ENCODE measurements at places on chromosomes 1 and 21. TPM values are rescaled to one million over a fixed set of nuclear protein-coding genes. Genes with fewer than 3 reads are reported as not detected.

- DNase-seq: no peak
Measured at GRCh38 chr21:24118738-24119459, 1488.4 kb downstream of the MRPL39 start.

- DNase-seq: no peak
Measured at GRCh38 chr1:2493691-2494322, 17.7 kb downstream of the PLCH2 start.

DNA sequence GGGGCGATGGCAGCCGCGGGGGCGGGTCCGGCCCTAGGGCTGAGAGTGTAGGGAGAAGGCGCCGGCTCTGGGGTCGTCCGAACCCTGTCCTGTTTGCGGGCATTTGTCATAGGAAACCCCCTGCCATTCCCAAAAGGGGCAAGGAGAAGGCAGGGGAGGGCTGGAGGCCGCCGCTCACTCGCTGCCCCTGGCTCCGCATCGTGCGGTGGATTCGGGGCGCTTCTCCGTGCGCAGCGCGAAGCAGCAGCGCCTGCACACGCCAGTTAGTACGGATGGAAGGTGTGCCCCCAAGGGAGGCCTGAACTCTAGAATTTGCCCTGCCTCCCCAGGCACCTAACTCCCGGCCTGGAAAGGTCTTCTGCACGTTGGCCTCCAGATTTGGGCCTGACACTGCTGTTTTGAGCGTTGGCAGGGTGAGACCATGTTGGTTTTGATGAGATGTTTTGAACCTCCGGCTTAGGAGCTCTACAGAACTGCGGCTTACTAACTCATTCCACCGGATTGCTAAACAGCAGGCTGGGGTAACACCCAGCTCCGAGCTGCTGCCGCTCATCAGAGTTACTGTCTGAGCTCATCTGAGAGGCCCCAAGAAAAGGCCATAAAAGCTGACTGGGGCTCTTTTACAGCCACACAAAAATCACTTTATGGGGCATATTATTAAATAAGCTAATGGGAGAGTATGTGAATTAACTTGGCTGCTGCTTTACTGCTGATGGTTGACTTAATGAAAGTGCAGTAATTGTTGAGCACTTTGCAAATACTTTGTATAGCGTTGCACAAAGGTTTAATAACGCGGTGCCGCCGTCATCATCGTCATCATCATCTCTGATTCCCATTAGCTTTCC is 987 bp downstream of the GPR137B start:
- DNase-seq: peak; percentile 76

GRCh38 chr1:227357171-227357926 is 39.1 kb upstream of the CDC42BPA start:
- DNase-seq: no peak

DNA sequence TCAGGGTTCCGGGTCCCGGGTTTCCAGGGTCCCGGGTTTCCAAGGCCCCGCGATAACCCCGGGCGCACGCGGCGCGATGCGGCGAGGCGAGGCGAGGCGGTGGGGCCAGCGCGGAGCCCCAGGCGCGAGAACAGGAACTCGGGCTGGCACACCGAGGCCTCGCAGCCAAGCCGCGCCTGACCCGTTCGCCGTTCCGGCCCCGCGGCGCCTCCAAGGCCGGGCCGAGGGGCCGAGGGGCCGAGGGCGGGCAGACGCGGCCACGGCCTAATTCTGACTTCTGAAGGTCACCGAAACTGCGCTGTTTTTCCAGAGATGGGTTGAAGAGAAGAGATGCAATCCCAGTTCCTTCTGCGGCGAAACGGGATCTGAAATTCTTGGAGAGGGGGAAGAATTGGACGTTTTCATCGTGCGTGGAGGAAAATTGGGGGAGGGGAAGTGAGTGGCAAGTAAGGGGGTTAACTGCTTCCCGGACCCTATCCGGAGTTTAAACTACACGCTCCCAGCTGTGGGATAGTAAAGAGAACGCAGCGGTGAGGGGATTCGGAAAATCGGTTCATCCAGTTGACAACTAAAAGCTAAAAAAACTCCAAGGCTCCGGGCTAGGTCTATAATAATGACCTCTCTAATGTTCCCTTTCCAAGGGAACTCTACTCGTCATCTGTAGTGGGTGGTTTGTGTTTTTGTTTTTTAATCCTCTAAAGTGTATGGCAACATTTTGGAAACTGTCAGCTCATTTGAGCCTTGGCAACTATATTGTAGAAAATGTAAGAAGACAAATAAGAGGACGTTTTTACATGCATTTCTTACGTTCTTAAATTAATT is 8.2 kb downstream of the TBX15 start:
- DNase-seq: no peak

DNA sequence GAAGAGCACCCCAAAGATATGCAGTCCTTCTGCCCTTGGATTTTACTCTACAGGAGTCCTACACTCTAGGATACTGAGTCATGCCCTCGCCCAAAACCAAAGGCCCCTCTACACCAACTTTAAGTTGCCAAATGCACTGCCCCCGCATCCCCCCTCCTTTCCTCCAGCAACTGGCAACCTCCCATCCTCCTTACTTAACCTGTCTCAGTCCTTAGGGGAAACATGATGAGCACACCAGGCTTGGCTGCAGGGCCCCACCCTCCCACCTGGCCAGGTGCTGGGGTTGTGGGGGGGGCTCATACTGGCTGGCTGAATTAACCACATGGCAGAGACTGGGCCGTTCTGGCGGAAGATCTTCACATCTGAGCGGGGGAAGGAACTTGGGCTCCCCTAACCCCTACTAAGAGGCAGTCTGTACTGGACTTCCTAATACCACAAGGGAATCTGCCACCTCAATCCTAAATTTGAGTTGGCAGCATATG is 1.2 kb downstream of the HDGF start:
- DNase-seq: peak; percentile 71

GRCh38 chr1:156889802-156890580 is 3.5 kb upstream of the PEAR1 start:
- peak; percentile 79 for DNase-seq

GRCh38 chr1:240474133-240474614 is 137.8 kb downstream of the GREM2 start:
- DNase-seq: no peak

DNA sequence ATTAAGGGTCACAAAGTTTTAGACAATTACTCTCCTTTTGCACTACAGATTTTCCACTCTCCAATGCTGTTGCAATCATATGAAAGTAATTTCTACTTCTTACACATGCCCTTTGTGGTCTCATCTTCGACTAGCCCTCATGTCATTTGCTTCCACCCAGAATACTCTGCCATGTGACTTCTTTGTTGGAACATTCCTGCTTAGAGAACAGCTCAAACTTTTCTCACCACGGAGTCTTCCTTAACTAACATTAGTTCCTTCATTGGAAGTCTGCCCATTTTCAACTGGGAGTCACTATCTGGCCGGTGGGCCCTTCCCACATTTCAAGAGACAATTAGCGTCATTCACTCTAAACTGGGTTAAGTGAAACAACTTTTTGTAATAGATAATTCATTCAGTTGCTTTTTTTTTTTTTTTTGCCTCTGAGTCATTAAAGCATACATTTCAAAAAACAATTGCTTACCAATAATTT is 142.6 kb upstream of the PALMD start:
- DNase-seq: no peak

DNA sequence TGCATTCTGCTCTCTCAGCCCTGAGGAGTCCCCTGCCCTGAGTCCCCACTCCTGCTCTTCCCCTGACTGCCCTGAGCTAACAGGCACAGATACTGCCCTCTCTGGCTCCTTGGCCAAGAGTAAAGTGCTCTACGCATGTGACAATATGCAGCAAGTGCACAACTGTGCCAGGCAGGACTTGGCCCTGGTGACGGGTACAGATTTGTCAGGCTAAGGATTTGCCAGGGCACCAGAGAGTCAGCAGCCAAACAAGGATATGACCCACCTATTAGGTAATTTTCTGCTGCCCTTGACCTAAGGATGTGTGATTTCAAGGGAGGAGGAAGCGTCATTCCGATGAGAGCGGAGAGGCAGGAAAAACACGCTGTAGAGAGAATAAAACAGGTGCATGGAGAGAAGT is 339.0 kb downstream of the PTPRU start:
- no peak for DNase-seq

DNA sequence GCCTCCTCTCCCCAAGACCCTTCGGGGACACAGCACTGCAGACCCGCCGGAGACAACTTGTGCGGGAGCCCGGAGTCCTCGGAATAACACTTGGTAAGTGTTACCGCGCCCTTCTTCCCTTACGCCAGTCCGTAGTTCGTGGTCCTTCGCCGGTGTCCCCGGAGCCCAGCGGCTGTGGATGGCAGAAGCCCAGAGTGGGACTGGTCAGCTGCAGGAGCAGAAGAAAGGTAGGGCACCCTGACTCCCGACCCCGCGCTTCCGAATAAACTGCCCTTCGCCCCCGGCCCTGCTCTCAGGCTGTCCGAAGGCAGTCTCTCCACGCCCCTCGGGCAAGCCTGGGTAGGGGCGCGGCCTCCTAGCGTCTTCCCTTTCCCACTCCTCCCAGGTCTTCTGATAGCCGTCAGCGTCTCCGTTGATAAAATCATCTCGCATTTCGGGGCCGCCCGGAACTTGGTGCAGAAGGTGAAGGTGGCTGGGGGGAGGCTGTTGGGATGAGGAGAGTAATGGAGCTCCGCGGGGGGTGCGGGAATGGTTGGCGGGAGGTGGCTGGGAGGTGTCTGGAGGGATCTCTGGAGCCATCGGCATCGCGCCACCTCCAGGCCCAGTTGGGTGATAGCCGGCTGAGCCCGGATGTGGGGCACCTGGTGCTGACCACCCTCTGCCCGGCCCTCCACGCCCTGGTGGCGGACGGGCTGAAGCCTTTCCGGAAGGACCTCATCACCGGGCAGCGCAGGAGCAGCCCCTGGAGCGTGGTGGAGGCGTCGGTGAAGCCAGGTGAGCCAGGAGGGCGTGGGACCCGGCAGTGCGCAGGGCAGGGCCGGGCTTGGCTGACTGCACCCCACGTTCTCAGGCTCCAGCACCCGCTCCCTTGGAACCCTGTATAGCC is 4.3 kb downstream of the RUSC1 start:
- DNase-seq: peak; percentile 47

DNA sequence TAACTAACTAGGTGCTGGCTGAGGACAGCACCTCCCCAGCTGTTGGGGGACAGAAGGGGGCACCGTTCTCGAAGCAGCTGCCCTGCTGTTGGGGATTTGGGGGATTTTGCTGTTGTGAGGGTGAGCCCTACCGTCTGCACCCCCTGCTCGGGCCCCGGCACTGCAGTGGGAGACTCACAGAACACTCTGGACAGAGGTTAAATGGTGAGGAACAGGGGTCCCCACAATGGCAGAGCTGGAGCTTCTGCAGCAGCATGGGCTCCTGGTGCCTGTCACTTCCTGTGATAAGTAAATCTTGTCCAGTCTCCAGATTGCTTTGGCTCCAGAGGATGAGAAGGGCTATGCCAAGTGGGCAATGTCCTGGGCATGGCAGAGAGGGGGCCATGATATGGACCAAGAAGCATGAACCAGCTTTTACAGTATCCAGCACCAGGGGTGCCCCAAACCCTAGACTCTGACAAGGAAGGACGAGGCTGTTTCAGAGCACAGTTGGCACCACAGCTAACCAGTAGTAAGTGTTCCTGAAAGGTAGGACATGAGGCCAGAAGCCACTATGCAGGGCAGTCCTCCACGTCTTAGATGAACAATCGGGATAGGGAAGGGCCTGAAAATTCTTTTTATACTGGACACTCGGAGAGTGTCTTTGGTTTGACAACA is 365.1 kb upstream of the VAMP3 start:
- no peak for DNase-seq

DNA sequence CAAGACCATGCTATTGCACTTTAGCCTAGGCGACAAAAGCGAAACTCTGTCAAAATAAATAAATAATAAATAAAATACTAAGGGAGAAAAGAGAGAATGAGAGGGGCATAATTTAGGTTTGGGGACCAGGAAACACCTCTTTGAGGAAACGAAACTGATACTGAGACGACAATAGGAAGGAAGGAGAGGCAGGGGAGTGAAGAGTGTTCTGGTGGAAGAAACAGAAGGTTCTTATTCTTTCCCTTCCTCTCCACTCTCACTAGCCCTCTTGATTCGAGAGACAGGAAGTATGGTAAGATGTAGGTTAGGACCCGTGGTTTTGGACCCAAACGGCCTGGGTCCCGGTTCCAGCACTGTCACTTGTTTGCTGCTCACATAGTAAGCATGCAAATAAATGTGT is 1.6 kb upstream of the NKAIN1 start:
- no peak for DNase-seq

DNA sequence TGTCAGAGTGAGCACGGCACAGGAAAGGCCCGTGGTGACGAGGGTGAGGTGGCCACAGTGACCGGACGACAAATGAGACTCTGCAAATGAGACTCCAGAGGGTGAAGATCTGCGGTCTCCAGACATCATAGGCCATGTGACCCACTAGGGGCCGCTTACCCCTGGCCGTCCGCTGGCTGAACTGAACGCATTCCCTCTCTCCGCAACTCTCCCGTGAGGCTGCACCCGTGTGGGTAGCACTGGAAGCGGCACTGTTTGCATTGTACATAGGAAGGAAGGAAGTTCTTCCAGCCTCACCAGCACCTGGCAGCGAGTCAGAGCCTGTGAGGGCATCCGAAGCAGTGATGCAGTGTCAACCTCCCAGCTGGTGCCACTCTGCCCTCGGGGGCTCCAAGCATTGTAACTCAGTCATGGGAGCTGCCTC is 23.6 kb upstream of the SPSB1 start:
- no peak for DNase-seq

DNA sequence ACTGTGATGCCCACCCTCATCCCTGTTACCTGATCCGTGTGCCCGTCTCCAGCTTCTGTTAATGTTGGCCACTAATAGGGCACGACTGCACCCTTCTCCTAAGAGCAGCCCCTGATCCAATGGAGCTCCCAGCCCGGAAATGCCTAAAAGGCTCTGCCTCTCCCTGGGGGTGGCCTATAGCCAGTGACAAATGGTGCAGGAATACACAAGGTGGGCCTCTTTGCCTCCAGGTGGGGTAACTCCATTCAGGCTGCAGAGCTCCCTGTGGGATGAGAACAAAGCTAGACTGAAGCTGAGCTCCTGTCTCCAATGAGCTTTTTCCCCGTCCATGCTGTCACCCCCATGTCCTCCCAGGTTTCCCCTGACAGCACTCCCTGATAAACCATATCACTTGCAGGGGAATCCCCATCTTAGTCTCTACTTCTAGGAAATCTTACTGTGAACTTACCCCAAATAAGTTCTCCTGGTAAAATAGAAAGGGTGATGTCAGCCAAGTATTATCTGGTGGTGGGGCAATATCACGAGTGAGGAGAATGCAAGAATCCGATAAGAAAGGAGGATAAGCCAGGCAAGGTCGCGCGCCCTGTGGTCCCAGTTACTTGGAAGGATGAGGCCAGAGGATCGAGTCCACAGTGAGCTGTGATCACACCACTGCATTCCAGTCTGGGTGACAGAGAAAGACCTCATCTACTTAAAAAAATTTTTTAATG is 18.6 kb downstream of the S100A7A start:
- no peak for DNase-seq

HHAT gene
- 0.82 TPM for total RNA-seq

ADAMTS4 gene
- 0.40 TPM for total RNA-seq

PODN gene
- total RNA-seq: not detected

RSPH1 gene
- total RNA-seq: 0.21 TPM

SLAMF1 gene
- 108 TPM for total RNA-seq

PRDM16 gene
- 0.32 TPM for total RNA-seq

COL9A2 gene
- 3.0 TPM for total RNA-seq

FBXO28 gene
- total RNA-seq: 19.7 TPM

PCBP3 gene
- total RNA-seq: 12.2 TPM
